ENCODE measurements at places on chromosomes 3 and 15. TPM values are rescaled to one million over a fixed set of nuclear protein-coding genes. Genes with fewer than 3 reads are reported as not detected.

UBAP1L gene
- total RNA-seq: 2.0 TPM

DNA sequence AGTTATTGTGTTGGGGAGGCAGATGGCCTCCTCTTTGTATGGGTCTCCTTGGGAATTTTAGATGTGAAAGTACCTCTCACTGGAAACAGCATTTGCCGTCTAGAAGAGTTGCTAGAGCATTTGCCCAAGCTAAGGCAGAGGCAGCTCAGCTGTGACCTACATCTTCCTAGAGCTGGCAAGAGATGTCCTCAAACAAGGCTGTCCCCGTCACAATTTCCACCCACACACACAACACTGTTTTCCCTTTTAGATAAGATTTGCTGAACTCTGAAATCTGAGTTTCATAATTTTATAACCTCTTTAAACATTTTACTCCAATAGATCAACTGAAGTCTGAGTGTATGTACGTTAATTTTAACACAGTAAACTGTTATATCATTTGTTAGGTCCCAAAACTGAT, 352.6 kb downstream of the EPHB1 start:
- H3K27me3 ChIP-seq: no peaks in the 10 kb centered on the region
- H3K4me1 ChIP-seq: no peaks in the 10 kb centered on the region
- H3K4me3 ChIP-seq: no peak overlapping the region
- no peak for DNase-seq
- no peak overlapping the region for H3K27ac ChIP-seq
- no peaks in the 10 kb centered on the region for H3K36me3 ChIP-seq

SLTM gene
- 106 TPM for total RNA-seq

- no peak for DNase-seq
- peaks cover 8% of the 10 kb centered on the region for H3K4me1 ChIP-seq
- no peak overlapping the region for H3K27ac ChIP-seq
- no peak overlapping the region for H3K4me3 ChIP-seq
- H3K36me3 ChIP-seq: no peaks in the 10 kb centered on the region
Measured at GRCh38 chr3:22377421-22377820, 626.4 kb upstream of the ZNF385D start.

ITPKA gene
- total RNA-seq: 1.2 TPM

GRAMD1C gene
- total RNA-seq: 2.6 TPM

CHRNA7 gene
- 5.6 TPM for total RNA-seq

GRCh38 chr15:91942720-91943394, 89.3 kb downstream of the SLCO3A1 start:
- no peak overlapping the region for H3K4me3 ChIP-seq
- H3K27me3 ChIP-seq: no peaks in the 10 kb centered on the region
- 0 out of 2 replicates have a peak, but pooled peaks cover 4% of the 10 kb centered on the region for H3K36me3 ChIP-seq
- no peak for DNase-seq
- H3K27ac ChIP-seq: no peak overlapping the region

FBLN2 gene
- 35.2 TPM for total RNA-seq

DNA sequence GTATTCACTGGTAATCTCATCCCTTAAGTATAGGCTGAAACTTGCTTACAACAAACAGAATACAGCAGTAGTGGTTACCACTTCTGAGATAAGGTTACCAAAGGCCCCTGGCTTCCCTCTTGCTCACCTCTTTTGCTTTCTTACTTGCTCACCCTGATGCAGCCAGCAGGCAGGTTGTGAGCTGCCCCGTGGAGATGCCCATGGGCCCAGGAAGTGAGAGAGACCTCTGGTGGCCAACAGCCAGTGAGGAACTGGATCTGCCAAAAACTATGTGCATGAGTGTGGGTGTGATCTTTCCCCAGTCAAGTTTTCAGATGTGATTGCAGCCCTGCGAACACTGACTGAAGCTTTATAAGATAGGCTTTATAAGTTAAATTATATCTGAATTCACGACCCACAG, 48.7 kb downstream of the NMNAT3 start:
- no peaks in the 10 kb centered on the region for H3K36me3 ChIP-seq
- peak; percentile 52 for DNase-seq
- H3K4me1 ChIP-seq: peaks cover 11% of the 10 kb centered on the region
- H3K27me3 ChIP-seq: no peaks in the 10 kb centered on the region

CDHR4 gene
- total RNA-seq: 0.17 TPM

GRCh38 chr3:157119369-157119951, 40.5 kb downstream of the CCNL1 start:
- no peak overlapping the region for H3K4me3 ChIP-seq
- DNase-seq: no peak
- no peaks in the 10 kb centered on the region for H3K27me3 ChIP-seq
- no peak overlapping the region for H3K27ac ChIP-seq
- no peaks in the 10 kb centered on the region for H3K36me3 ChIP-seq
- no peaks in the 10 kb centered on the region for H3K4me1 ChIP-seq

DNA sequence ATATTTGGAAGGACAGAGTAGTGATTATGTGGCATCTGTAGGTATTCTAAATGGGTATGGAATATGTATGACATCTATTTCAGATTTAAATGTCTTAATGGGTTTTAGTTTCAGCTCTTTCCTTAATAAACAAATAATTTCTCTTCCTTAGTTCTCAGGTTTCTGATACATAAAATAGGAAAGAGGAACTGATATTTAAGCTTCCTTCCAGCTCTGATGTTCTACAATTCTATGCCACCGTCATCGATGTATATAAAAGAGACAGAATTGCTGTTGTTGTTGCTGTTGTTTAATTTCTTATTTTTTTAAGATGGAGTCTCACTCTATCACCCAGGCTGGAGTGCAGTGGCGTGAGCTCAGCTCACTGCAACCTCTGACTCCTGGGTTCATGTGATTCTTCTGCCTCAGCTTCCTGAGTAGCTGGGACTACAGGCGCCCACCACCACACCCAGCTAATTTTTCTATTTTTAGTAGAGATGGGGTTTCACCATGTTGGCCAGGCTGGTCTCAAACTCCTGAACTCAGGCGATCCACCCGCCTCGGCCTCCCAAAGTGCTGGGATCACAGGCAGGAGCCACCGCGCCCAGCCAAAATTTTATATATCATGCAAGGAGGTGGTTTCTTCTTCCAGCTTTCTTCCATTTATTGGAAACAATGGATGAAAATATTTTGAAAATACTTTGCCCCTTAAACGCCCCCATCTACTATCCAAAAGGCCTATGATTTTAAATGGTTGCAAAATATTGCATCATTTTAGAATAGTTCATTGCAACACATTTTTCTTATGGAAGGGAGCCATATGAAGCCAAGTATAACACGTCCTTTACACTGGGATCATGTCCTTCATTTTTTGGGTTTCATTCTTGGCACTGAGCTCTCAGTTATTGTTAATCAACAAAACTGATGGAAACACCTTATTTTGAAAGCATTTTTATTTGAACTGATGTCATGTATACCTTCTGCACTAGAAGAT, 13.9 kb upstream of the C15orf61 start:
- no peak overlapping the region for H3K4me3 ChIP-seq
- H3K27ac ChIP-seq: no peak overlapping the region
- no peak for DNase-seq
- no peaks in the 10 kb centered on the region for H3K27me3 ChIP-seq
- H3K4me1 ChIP-seq: peaks cover 13% of the 10 kb centered on the region

- H3K27ac ChIP-seq: no peak overlapping the region
- peak; percentile 51 for DNase-seq
- H3K27me3 ChIP-seq: no peaks in the 10 kb centered on the region
- H3K4me3 ChIP-seq: no peak overlapping the region
- H3K4me1 ChIP-seq: no peaks in the 10 kb centered on the region
Measured at GRCh38 chr3:32176989-32177701, 61.3 kb upstream of the CMTM8 start.

- peaks cover 18% of the 10 kb centered on the region for H3K27me3 ChIP-seq
- H3K36me3 ChIP-seq: no peaks in the 10 kb centered on the region
- DNase-seq: no peak
Measured at GRCh38 chr15:83512459-83512858, 65.3 kb downstream of the SH3GL3 start.

DNA sequence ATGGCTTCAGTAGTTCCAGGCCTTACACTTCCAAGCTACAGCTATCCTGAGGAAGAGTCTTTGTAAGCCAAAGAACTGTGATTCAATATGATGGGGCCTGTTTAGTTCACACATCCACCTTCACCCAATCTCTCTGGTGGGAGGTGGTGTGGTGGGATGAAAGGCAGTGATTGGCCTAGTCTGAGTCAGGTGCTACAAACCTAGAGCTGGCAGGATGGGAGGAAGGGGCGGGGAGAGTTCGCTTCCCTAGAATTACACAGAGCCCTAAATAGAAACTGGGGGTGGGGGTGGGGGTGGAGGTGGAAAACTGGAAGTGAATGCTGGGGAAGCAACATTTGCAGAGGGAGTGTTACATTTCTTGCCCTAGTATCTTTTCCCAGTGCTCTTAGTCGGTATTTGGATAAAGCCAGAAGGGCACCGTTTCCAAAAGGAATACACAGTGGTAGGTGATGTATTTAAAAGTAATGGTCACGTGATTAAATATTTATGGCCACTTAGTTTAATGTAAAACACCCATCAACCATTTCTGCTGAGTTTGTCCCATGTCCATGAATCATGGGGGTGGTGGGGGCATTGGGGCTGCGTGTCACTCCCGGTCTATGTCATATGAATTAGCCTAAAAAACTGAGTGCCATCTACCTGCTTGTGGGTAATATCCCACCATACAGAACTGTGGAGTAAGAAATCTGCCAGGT, 247.6 kb upstream of the PROK2 start:
- no peaks in the 10 kb centered on the region for H3K27me3 ChIP-seq
- DNase-seq: no peak
- H3K4me3 ChIP-seq: no peak overlapping the region
- peaks cover 38% of the 10 kb centered on the region for H3K4me1 ChIP-seq
- peaks cover 10% of the 10 kb centered on the region for H3K36me3 ChIP-seq
- H3K27ac ChIP-seq: no peak overlapping the region

GRCh38 chr3:111531446-111531845, 10.6 kb upstream of the CD96 start:
- H3K27me3 ChIP-seq: no peaks in the 10 kb centered on the region
- no peak overlapping the region for H3K27ac ChIP-seq
- no peak overlapping the region for H3K4me3 ChIP-seq
- peaks cover 7% of the 10 kb centered on the region for H3K36me3 ChIP-seq
- H3K4me1 ChIP-seq: no peaks in the 10 kb centered on the region
- no peak for DNase-seq

THOC7 gene
- 59.4 TPM for total RNA-seq

- 0 out of 2 replicates have a peak, but pooled peaks cover 6% of the 10 kb centered on the region for H3K36me3 ChIP-seq
- no peak overlapping the region for H3K4me3 ChIP-seq
- no peaks in the 10 kb centered on the region for H3K27me3 ChIP-seq
- H3K4me1 ChIP-seq: 0 out of 2 replicates have a peak, but pooled peaks cover 3% of the 10 kb centered on the region
- no peak overlapping the region for H3K27ac ChIP-seq
Measured at GRCh38 chr3:166123576-166123975, 286.4 kb upstream of the BCHE start.

GRCh38 chr15:68465861-68466560, 34.0 kb upstream of the ITGA11 start:
- no peaks in the 10 kb centered on the region for H3K27me3 ChIP-seq
- no peaks in the 10 kb centered on the region for H3K36me3 ChIP-seq
- H3K27ac ChIP-seq: no peak overlapping the region
- H3K4me3 ChIP-seq: no peak overlapping the region
- H3K4me1 ChIP-seq: no peaks in the 10 kb centered on the region
- no peak for DNase-seq

CEP19 gene
- total RNA-seq: 1.5 TPM

DGKG gene
- total RNA-seq: 0.92 TPM

GOLGA6L7 gene
- not detected for total RNA-seq

- no peak for DNase-seq
- no peak overlapping the region for H3K4me3 ChIP-seq
- H3K27me3 ChIP-seq: no peaks in the 10 kb centered on the region
- peaks cover 22% of the 10 kb centered on the region for H3K4me1 ChIP-seq
- no peak overlapping the region for H3K27ac ChIP-seq
Measured at GRCh38 chr15:45921978-45922377, 287.1 kb downstream of the SQOR start.

- peak overlapping the region; percentile 10 for H3K27ac ChIP-seq
- no peaks in the 10 kb centered on the region for H3K27me3 ChIP-seq
- DNase-seq: no peak
- H3K4me3 ChIP-seq: no peak overlapping the region
Measured at GRCh38 chr3:58079773-58080172, 71.6 kb downstream of the FLNB start.

- no peaks in the 10 kb centered on the region for H3K4me1 ChIP-seq
- H3K27me3 ChIP-seq: no peaks in the 10 kb centered on the region
- no peak overlapping the region for H3K4me3 ChIP-seq
Measured at GRCh38 chr3:39592311-39593050, 125.0 kb downstream of the MOBP start.

DNA sequence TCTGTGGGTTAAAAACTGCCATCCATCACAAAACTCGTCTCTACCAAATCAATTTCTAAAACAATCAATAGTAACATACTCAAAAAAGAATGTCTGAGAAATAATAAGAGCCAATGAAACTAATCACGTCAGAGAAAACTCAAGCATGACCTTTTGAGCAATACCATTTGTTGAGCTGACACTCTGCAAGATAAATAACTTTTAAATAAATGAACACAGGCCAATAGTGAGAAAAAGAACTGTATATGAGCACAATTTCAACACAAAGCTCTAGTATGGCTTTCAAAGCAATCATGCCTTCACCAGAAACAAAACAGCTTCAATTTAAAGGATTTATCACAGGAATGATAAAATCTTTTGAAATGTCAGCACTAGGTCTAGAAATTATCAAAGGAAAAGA, 249.2 kb upstream of the SETMAR start:
- no peaks in the 10 kb centered on the region for H3K27me3 ChIP-seq
- no peaks in the 10 kb centered on the region for H3K4me1 ChIP-seq
- no peak overlapping the region for H3K4me3 ChIP-seq
- DNase-seq: no peak
- H3K36me3 ChIP-seq: no peaks in the 10 kb centered on the region
